CD4-positive, alpha-beta T cell treated with Interleukin-10 for 1 hour (primary cell): ENCODE measurements at places on chromosomes 7 and 10.
A peak's percentile ranks its signal among the peaks of the same experiment; 100 is the strongest.

- peak; percentile 11 for DNase-seq
These were observed 580 bp downstream of the EEPD1 start for GRCh38 chr7:36153571-36154097.

DNA sequence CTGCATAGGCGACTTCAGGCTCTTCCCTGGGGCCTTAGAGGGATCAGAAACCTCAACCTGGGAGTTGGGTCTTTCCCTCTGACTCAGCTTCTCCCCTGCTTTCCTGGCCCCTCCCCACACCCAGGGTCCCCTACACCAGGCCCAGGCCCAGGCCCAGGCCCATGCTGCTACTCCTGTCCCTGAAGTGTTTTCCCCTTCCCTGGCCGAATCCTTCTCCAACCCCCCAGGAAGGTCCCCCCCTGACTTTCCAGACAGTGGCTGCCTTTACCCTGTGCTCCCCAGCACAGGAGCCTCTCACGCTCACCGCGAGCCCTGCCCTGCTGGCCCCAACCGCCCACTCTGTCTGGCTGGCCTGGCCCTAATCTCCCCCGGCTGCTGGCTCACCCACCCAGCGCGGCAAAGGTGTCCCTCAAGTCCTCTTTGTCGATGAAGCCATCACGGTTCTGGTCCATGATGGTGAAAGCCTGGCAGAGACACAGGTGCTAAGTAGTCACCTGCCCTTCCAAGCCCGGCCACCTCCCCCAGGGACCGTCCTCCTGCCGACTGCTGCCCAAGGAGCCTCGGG lies 6.4 kb downstream of the MYL10 start:
- DNase-seq, result no peak

DNA sequence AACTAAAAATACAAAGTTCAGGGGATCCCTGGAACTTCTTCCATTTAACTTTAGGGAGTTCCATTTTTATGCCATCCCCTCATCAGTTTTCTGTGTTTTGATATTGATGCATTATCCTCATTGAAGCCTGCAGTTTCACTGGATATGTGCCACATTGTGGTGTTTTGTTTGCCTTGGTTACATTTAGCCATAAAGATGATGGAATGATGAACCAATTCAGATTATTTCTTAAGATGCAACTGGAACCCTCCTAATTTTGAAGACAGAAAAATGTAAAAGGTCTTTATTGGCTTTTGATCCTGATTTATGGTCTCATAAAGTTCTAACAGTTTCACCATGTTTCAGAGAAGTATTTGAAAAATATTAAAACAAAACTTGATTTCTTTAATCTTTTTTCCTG lies 314.2 kb upstream of the KLF6 start:
- DNase-seq, result no peak

GRCh38 chr7:151311294-151311864 lies 30.2 kb upstream of the NUB1 start:
- peak; percentile 15 for DNase-seq

- no peak for DNase-seq
These were observed 113.3 kb upstream of the CREB5 start for GRCh38 chr7:28298870-28299518.

GRCh38 chr7:102426268-102427018 lies 6.9 kb upstream of the ORAI2 start:
- DNase-seq, result peak; percentile 78

- no peak for DNase-seq
These were observed 524.1 kb upstream of the SEMA3D start for GRCh38 chr7:85710960-85711359.

DNA sequence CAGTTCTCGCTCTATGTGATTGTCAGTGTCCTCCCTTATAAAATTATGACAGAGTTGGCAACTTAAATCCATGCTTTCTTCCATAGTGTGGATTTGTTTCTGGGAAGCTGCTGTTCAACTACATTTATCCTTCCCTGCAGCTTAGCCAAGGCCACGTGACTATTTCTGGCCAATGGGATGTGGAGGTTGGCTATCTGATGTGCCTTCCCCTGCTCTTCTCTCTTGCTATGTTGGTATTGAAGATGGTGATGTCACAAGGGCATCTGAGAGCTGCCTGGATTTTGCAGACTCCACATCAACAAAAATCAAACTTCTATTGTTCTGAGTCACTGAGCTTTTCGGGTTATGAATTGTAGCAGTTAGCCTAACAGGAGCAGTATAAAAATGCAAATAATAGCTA lies 164.9 kb upstream of the RHOBTB1 start:
- no peak for DNase-seq

- DNase-seq, result no peak
These were observed 598 bp downstream of the VIPR2 start for GRCh38 chr7:159143780-159144757.

- DNase-seq, result peak; percentile 8
These were observed 14.0 kb upstream of the ZNF273 start for GRCh38 chr7:64888901-64889685.

DNA sequence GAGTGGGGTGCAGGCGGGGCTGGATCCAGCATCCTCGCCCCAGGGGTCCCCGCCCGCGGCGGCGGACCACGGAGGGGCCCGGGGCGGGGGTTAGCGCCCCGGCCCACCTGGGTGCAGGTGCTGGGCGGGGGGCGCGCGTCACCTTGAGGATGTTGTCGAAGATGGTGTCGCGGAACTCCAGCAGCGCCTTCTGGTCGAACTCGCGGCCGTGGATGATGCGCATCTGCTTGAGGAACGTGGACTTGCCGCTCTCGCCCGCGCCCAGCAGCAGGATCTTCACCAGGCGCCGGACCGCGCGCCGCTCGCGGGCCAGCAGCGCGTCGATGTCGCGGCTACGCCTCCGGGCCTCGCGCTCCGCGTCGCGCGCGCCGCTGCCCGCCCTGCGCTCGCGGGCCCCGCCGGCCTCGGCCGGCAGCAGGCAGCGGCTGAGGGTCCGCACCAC lies 376 bp downstream of the GNA12 start:
- DNase-seq, result peak; percentile 37
